Activated T-helper 2 cell treated with anti-CD3 and anti-CD28 coated beads, Interferon-gamma antibody, Interleukin-2, Interleukin-4, amounts not matched to agents 10 μg/mL and 5 μg/mL and 100 μg/mL, durations not matched to agents 14 hours and 24 hours and 36 hours (primary cell): ENCODE measurements at places on chromosomes 16 and 17. TPM values are rescaled to one million over a fixed set of nuclear protein-coding genes. Genes with fewer than 3 reads are reported as not detected.

DNA sequence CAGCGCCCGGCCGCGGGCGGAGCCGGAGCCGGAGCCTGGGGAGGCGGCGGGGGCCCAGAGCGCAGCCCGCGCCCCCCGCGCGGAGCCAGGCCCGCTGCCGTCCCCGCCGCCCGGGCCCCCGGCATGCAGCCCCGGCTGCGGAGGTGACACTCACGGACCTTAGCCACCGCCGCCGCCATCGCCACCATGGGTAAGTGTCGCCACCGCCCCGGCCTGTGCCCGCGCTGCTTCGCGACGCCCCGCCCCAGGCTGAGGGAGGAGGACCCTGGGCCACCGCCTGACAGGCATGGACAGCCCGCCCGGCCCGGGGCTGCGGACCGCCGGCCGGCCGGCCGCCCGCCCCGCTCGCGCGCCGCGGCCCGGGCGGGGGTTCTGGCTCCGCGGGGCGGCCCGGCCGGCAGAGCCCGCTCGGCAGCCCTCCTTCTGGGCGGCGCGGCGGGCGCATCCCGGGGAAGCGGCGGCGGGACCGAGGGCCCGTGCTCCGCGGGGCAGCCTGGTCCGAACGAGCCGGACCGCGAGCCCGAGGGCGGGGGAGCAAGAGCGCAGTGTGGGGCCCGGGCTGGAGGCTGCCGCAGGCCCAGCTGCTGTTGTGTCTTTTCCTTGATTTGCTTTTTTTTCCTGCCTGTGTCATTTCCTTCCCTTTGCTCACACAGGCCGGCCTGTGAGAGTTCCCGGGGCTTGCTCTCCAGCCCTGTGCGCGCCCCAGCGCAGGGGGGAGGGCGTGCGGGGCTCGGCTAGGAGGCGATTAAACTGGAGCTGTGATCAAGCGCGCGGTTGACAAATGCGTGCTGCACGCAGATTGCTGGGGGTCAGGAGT is 565 bp downstream of the MAP3K3 start:
- peak overlapping the region; percentile 92 for H3K27ac ChIP-seq
- DNase-seq, result peak; percentile 54
- peaks cover 8% of the 10 kb centered on the region for H3K27me3 ChIP-seq
- H3K4me3 ChIP-seq, result peak overlapping the region; percentile 99
- H3K4me1 ChIP-seq, result peaks cover 31% of the 10 kb centered on the region
- H3K36me3 ChIP-seq, result no peaks in the 10 kb centered on the region

DNA sequence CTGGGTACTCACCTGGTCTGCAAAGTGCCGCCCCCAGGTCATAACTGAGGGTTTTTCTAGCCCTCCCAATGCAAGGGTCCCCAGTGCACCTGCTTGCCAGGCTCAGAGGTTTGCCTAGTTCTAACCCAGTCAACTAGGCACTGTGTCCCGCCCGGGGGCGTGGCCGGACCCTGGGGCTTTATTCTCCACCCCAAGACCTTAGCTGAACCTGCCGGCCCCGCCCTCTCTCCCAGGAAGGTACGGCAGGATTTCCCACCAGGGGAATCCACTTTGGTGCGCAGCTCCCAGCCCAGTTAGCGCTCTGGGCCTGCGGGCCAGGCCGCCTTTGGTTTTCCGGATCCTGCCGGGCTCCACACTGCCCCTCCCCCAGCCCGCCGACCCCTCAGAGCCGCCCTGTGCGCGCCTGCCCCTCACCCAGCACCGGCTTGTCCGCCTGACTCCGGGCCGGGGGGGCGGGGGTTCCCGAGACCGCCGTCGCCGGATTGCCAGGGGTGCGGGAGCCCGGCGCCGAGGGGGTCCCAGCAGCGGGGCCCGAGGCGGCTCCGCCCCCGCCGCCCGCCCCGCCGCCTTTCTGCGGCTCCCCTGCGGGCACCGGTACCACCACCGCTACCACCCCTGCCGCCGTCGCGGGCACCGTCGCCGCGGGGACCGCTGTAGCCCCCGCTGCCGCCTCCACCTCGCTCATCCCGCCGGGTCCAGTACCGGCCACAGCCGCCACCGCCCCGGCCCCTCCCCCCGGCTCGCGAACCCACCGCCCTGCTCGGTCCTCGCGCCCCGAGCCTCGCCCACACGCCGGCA is 424 bp downstream of the YBX2 start:
- peaks cover 32% of the 10 kb centered on the region for H3K27me3 ChIP-seq
- no peaks in the 10 kb centered on the region for H3K36me3 ChIP-seq
- peaks cover 13% of the 10 kb centered on the region for H3K4me1 ChIP-seq
- DNase-seq, result no peak
- H3K4me3 ChIP-seq, result no peak overlapping the region

TPSAB1 gene
- total RNA-seq, result not detected in 2 replicates

DNA sequence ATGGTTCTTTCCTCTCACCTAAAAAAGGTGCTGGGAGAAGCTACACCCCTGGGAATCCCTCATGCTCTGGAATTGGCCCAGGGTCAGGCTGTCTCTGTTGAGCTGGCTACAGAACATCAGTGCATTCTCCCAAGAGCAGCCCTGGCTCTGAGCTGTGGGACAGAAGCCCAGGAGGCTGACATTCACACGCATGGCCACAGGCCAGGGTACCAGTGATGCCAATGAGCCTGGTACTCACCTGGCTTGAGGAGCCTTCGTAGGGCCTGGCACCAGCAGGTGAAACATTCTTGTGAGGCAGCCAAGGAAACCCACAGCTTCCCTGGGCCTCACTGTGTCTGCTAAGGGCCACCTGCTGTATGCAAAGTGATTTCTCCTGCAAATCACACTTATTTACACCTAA is 121.7 kb upstream of the CCL2 start:
- no peaks in the 10 kb centered on the region for H3K27me3 ChIP-seq
- H3K27ac ChIP-seq, result no peak overlapping the region
- no peaks in the 10 kb centered on the region for H3K4me1 ChIP-seq
- H3K4me3 ChIP-seq, result no peak overlapping the region

GRCh38 chr16:66691234-66691633 is 5.3 kb downstream of the CMTM4 start:
- DNase-seq, result no peak
- H3K4me1 ChIP-seq, result peaks cover 10% of the 10 kb centered on the region
- H3K4me3 ChIP-seq, result no peak overlapping the region
- H3K36me3 ChIP-seq, result no peaks in the 10 kb centered on the region
- H3K27me3 ChIP-seq, result peaks cover 21% of the 10 kb centered on the region
- no peak overlapping the region for H3K27ac ChIP-seq

DNA sequence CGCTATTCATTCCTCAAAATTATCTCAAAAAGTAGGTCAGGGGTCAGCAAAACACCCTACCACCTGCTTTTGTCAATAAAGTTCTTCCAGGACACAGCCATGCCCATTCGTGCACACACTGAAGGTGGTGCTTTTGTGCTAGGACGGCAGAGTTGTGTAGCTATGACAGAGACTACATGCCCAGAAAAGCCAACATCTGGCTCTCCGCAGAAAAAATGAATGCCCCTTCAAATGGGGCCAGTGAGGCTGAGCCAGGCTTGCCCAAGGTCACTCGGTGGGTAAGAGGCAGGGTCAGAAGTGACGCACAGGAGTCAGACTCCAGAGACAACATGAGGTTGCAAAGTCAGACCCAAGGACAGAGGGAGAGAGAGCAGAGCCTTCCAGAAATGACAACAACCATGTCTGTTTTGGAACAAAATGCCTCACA is 200.1 kb downstream of the XYLT1 start:
- H3K4me1 ChIP-seq, result peaks cover 47% of the 10 kb centered on the region
- H3K4me3 ChIP-seq, result no peak overlapping the region
- DNase-seq, result no peak
- H3K36me3 ChIP-seq, result peaks cover 4% of the 10 kb centered on the region
- H3K27ac ChIP-seq, result no peak overlapping the region
- peaks cover 7% of the 10 kb centered on the region for H3K27me3 ChIP-seq

MT2A gene
- total RNA-seq, result 827 and 878 TPM in 2 replicates

- H3K4me3 ChIP-seq, result no peak overlapping the region
- no peaks in the 10 kb centered on the region for H3K4me1 ChIP-seq
- peaks cover 1% of the 10 kb centered on the region for H3K27me3 ChIP-seq
- H3K27ac ChIP-seq, result no peak overlapping the region
- H3K36me3 ChIP-seq, result no peaks in the 10 kb centered on the region
These were observed 29.9 kb upstream of the TOM1L1 start for GRCh38 chr17:54870671-54871175.

- no peaks in the 10 kb centered on the region for H3K36me3 ChIP-seq
- peaks cover 12% of the 10 kb centered on the region for H3K4me1 ChIP-seq
- no peak for DNase-seq
- no peak overlapping the region for H3K27ac ChIP-seq
- no peak overlapping the region for H3K4me3 ChIP-seq
These were observed 12.3 kb downstream of the MEIOB start for GRCh38 chr16:1859650-1860049.

DNA sequence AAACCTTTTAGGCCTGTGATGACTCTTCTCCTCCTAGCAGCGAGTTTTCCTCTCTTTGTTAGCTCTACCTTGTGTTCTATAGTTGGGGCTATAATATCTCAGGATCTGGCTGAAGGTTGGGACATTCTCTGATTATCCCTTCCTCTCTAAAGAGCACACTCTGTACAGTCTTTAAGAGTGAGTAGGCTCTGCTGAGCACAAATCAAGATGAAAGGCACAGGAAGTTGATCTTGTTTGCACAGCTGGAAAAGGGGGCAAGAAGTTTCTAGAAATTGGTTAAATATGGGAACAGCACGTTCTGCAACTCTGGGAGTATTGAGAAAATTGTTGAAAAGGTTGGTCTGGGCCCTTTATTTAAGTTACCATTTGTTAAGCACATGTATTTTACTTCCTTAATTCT is 240.9 kb downstream of the CDH11 start:
- H3K4me3 ChIP-seq, result no peak overlapping the region
- H3K27ac ChIP-seq, result no peak overlapping the region
- no peaks in the 10 kb centered on the region for H3K4me1 ChIP-seq
- no peak for DNase-seq

DNA sequence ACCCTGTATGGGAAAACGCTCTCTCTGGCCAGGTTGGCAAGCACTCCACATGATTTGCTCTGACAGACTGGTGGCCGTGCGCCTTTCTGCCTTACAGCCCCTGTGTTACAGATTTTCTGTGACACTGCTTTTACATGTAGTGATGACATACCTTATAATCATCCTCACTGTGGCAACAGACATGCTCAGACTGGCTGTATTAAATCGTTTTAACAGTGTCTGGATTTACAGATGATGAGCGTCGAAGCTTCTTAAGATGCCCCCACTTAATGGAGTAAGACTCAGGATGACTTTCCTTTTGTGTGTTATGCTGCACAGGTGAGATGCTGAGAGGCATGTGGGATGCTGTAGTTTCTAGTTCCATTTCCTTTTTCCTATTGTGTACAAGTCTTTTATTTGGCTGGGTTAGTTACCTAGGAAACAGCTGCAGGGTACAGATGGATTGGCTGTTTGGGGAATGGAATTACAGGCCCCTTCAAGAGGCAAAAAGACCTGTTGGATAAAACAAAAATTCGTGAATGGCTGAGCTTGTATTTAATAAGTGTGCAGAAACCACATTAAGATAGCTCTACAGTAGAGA is 20.9 kb upstream of the VWA3A start:
- H3K36me3 ChIP-seq, result peaks cover 8% of the 10 kb centered on the region
- H3K27ac ChIP-seq, result no peak overlapping the region
- H3K4me1 ChIP-seq, result no peaks in the 10 kb centered on the region
